ENCODE measurements at places on chromosomes 6 and 20.

- no peak for DNase-seq
Observed at GRCh38 chr6:42889815-42890214, 10.4 kb downstream of the RPL7L1 start.

DNA sequence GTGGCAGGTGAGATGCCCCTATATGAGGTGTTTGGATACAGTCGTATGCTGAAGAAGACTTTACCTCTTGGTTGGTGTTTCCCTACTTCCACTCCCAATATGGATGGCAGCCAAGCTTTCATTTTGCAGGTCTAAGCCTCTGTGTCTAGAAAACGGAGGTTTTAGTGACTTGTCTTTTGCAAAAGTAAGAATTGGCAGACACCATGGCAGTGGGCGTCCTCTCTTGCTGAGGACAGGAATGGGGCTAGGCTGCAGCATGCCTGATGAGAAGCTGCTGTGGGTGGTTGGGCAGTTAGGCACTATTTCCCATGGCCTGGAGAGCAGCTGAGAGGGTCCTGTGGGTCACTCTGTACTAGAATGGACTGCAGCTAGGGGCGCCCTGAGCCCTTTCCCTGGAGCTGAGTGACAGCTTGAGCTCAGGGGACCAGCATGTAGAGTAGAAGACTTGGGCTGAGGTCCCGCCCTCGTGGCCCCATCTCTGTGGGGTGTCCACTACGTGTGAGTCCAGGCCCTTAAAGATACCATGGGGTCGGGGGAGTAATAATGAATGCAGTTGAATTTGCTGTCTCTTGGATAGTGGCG, 127.4 kb downstream of the CDH26 start:
- no peak for DNase-seq

- DNase-seq = no peak
Observed at GRCh38 chr6:33695451-33695887, 16.0 kb downstream of the UQCC2 start.

DNA sequence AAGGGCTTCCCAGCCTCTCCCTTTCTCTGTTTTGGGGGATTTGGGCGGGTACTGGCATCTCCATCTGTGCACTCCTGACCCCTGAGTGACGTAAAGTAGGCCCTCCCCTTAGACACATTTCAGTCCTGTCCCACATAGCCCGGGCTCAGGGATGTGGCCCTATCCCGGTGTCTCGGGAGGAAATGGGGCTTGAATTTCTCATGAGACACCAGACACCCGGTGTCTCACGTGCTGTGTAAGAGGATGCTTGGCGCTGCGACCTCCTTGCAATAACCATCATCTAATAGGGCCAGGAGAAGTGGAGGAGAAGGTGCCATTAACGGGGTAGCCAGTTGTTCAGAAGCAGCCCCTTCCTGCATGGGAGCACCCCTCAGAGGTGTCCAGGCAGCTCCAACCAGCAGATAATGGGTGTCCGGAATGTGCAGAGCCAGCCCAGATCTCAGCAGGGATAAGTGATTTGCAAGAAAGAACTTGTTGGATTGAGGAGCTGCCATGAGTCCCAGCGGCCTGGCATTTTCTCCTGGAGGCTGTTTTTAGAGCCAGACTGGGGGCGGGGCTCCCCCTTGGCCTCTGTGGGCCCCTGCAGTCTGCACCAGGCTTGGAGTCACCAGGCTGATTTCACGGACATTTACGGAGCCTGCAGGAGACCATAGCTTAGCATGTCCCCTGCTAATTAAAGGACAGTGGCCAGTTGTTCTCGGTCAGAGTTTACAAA, 372.0 kb downstream of the PREX1 start:
- DNase-seq = no peak

DNA sequence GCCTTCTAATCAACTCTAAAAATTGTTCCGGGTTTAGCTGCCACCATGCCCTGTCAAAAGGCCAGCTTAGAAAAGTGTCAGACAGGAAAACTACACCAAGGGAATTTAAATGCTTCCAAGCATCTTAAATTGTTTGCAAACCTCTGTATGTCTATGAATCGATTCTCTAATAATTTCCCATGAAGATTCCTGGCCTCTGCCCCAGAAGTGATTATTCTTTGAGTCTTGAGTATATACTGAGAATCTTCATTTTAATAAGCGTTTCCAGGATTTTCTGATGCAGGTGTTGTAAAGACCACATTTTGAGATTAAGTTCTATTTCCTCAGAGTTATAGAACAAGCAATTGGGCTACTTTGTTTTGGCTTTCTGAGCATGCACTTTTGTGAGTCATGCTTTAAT, 471.8 kb upstream of the JAG1 start:
- DNase-seq = no peak

DNA sequence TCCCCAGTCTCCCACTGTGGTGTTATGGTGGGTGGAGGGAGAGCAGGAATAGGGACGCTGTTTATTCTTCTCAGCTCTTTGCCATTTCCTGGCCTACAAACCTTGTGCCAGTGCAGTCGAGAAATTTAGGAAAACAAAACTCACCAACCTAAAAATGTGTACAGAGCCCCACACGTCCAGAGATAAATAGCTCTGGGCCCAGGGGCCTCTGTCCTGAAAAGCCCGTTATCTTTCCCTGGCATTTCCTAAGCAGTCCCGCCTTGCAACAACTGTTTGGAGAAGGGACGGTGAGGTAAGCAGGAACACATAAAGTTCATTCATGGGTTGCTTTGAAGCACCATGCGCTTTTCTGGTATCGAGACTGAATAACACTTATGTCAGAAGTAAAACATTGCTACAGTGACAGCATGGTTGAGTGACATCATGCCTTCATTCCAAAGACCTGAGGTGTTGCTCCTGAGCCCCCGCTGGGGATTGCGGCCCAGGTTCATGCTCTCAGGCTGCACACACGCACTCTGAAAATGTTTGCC, 80.1 kb upstream of the NXT1 start:
- peak; percentile 48 for DNase-seq

DNA sequence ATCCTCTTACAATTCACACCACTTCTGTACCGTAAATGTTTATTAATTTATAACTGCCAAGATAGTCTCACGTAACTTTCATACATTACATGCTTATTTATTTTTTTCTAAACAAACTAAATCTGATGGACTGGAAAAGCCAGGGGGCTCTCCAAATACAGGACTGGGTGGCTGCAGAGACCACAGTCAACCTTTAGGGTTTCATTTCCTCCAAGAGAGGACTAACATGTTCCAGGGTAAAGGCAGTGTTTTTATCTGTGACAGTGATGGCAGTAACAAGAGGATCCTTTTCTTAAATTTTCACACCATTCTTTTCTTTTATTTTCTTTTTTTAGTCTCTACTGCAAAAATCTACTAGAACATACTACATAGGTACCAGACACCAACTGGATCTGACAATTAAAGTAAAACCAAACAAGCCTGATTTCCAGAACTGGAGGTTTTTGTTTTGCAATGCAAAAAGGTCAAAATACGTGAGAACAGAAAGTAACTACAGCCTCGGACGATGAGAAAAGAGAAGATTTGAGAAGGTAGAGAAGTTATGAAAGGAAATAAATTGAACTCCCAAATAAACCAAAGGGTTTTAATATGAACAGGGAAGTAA, 1.2 kb downstream of the LMBRD1 start:
- DNase-seq = no peak

Measured in AG08396 (cell line).